DMS79 (cell line): ENCODE measurements at places on chromosomes 12 and 14.
A peak's percentile ranks its signal among the peaks of the same experiment; 100 is the strongest.

- no peak for DNase-seq
These were observed 20.5 kb downstream of the IFNG start for GRCh38 chr12:68139001-68139400.

DNA sequence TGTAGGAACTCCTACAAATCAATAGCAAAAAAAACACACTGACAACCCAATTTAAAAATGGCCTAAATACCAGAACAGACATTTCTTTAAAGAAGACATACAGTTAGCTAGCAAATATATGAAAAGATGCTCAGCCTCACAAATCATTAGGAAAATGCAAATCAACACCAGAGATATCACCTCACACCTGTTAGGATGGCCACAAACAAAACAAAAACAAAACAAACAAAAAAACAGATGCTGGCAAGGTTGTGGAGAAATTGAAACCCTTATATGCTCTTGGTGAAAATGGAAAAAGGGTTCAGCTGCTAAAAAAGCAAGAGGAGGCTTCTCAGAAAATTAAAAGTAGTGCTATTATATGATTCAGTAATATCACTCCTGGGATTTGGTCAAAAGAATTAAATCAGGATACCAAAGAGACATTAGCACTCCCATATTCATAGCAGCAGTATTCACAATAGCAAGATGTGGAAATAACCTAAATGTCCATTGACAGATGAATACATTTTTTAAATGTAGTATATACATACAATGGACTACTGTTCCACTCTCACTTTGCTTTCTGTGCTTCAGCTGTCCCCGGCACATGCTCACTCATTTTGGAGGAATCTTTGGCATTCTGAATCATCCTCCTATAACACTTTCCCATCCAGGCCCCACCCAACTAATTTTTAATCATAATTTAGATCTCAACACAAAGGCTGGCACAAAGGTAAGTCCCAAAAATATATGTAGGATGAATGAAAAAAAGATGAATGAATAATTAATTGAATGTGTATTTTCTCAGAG is 99.1 kb downstream of the SYT1 start:
- no peak for DNase-seq

- DNase-seq: peak; percentile 62
These were observed 366.2 kb upstream of the KITLG start for GRCh38 chr12:88946372-88946997.

DNA sequence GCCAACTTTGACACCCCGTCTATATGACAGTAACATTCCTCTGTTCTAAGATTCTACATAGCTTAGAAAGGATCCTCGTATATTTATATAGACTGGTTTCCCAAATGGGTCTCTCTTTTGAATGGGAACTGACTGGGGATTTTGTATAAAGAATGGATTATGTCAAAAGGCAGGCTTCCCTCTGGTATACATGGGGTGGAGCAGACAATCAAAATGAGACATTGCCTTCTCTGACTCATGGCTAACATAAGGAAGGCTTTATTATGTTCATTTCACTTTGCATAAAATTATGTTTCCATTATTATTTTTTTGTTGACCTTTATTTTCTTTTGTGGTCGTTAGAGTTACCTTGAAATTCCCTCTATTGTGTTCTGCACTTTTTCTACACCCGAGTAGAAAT is 211.1 kb downstream of the ALG10B start:
- no peak for DNase-seq

- no peak for DNase-seq
These were observed 52.0 kb downstream of the RASSF9 start for GRCh38 chr12:85784096-85784720.

DNA sequence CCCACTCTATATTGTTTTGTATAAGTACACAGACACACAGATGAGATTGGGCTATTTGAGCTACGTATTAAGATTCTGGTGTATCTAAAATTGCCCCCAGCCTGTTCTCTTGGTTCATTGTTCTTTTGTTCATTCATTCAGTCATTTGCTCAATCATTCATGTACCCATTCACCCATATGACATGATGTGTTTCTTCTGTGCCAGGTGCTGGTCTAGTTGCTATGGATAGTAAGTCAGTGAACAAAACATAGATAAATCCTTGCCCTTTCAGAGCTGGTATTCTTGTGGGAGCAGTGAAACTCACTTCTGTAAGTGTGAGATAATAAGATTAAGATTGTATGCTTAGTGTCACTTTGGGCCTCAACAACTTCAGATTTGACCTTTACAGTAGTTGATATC is 191.3 kb downstream of the TMTC2 start:
- DNase-seq: no peak

GRCh38 chr14:87325741-87326140 is 667.2 kb downstream of the GALC start:
- DNase-seq: peak; percentile 51

DNA sequence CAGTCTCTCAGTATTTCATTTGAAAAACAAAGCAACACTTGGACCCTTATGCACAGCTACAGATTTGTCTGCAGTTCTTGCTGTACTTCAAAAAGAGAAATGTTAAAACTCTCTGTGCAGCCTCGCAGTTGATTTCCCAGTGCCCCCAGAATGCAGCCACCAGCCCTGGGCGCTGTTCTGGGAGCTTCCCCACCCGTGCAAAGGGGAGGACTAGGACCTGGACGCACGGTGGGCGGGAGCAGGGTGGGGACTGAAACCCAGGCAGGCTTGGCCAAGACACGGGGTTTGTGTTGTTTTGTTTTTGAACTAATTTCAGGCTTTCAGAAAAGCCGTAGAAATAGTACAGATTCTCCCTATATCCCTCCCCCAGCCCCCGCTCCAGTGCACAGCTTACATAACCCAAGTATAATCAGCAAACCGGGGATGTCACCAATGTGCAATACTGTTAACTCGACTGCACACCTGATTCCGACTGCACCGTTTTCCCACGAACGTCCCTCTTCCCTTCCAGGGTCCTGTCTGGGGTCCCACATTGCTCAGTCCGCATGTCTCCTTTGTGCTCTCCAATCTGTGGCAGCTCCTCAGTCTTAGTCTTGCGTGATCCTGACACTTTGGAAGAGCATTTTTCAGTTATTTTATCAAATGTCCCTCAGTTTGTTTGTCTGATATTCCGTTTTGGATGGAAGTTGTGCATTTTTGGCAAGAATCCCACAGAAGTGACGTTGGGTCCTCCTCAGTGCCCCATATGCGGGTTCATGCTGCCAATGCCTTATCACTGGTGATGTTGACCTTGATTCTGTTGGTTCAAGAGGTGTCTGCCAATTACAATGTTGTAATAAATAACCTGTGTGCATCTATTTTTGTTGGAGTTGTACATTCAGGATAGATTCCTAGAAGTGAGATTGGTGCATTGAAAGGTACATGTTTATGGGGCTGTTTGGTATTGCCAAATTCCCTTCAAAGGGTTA is 95.9 kb downstream of the SETD3 start:
- no peak for DNase-seq

DNA sequence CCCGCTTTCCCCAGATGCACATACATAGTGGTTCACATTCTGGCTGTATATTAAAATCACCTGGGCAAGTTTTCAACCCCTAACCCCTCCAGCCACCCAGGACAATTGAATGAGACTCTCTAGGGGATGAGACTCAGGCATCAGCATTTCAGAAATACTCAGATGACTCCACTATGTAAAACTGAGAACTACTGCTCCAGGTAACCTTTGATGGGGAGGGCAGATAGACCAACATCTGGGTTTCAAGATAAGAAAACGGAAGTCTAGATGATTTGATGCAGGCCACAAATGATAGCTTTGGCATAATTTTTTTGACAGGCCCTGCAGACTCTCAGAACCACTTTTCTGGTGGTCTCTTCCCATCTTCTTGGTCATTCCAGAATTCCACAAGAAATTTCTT is 341.1 kb downstream of the EMP1 start:
- no peak for DNase-seq
